Activated T-cell treated with anti-CD3 and anti-CD28 coated beads, Interleukin-2, amount 50 U/mL, for 48 hours (primary cell): ENCODE measurements at places on chromosomes 5 and 9.

DNA sequence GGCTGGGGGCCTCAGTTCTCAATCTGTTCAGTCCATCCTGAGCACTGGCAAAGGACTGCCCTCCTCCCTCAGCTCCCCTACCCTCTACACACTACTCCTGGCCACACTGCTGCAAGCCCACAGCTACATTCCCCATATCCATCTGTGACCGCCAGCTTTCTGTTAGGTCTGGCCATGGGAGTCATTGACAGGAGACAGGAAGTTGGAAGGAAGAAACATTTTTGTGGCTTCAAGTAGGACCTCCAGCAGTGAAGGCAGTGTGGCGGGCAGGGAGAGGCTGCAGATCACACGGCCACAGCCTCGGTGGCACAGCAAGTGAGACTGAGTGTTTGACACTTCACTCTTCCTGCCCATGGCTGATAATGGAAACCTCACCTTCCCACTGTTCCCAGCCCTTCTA lies 55.9 kb downstream of the SECISBP2 start:
- DNase-seq: no peak

GRCh38 chr9:127159949-127160610 lies 37.6 kb upstream of the ANGPTL2 start:
- peak; percentile 10 for DNase-seq

- DNase-seq: no peak
These were observed 3.5 kb upstream of the LOX start for GRCh38 chr5:122081541-122081940.

- peak; percentile 83 for DNase-seq
These were observed at the start of gene GADD45G for GRCh38 chr9:89604729-89605464. Gene GADD45G, plus strand, starts transcription at chr9:89605012. Its CDS starts 110 bp downstream, at chr9:89605122.

DNA sequence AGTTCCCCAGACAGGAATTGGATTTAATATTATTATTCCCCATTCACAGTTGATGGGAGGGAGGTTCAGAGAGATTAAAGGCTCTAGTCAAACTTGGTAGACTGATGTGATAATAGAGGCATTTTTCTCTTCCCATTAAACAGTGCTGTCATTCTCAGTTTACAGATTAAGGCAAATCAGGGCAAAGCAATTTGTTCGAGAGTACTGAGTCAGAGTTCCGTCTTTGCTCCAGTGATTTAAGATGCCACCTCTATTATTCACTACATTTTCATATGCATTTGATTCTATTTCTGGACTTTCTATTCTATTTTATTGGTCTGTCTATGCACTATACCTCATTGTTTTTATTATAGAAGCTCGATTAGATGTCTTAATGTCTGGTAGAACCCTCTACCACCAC lies 201.0 kb upstream of the RAI14 start:
- no peak for DNase-seq

DNA sequence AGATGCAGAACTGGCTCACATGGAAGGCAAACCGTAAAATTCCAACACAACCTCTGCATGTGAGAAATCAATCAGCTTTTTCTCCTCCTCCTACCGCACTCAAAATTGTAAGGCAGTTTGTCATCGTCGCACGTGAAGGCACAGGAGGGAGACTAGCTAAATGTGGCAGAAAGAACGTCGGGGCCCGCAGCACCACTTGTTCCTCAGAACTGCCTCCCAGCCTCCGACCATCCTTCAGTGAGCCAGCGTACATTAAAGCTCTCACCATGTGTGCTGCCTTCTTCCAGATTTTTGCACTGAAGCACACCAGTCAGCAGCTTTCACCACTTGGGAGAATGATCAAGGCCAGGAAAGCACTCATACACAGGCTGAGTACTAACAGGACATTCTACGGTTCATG lies 105.9 kb downstream of the RFX3 start:
- DNase-seq: no peak

DNA sequence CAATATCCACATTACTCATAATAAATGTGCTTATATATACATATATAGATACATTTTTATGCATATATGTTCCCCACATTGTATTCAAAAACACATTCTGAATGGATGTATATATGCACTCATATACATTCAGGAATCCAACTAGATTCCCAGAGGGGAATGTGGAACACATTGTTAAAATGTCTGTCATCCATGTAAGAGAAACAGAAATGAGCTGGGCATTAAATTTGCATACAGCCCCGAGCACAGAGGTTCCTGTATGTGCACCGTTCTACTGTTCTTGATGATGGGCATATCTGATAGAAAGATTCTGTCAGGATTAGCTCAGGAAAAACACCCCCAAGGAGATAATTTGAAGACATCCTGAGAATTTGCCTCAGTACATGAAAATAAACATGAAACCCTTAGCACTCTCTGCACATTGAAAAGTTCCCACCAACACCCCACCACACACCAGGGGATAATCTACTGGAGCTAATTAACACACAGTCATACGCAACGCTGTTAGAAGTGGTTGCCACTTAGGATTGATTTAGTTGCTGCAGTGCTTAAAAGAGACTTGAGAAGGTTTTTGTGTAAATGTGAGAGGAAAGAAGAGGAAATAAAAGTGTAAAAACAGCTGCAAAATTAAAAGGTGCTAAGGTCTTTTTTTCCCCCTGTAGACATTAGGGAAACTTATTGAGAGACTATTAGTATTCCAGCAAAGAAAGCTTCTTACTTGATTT lies 223.3 kb downstream of the SLF1 start:
- no peak for DNase-seq

- no peak for DNase-seq
These were observed 466.7 kb downstream of the NFIB start for GRCh38 chr9:13847270-13847669.

- DNase-seq: no peak
These were observed at the start of gene PALM2AKAP2 for GRCh38 chr9:109779711-109780452. Gene PALM2AKAP2, plus strand, starts transcription at chr9:109780198. Its CDS starts 291 bp downstream, at chr9:109780489.

GRCh38 chr5:40442346-40442745 lies 237.4 kb upstream of the PTGER4 start:
- DNase-seq: no peak

GRCh38 chr9:130833031-130833990 lies 1.7 kb upstream of the ABL1 start:
- no peak for DNase-seq

GRCh38 chr5:161009194-161009593 lies 157.2 kb upstream of the ATP10B start:
- DNase-seq: no peak

DNA sequence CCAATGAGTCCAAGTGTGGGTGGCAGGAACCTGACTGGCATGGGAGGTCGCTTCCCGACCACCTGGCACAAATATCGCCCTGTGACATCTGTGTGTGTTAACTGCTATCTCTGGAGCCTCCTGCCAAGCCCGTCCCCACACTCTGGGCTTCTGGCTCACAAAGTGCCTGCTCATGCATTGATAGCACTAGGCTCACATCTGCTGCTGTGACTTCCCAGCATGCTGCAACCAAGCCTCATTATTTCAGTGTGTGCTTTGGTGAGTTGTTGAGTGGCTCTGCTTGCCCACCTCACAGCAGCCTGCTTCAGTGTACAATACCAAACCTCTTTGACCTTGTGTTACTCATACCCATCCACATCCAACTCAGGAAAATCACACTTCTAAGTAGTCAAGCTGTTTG lies 139.8 kb downstream of the APBA1 start:
- DNase-seq: no peak

GRCh38 chr5:32074401-32074800 lies 99.7 kb downstream of the GOLPH3 start:
- no peak for DNase-seq

GRCh38 chr9:95595721-95596295 lies 79.0 kb upstream of the PTCH1 start:
- no peak for DNase-seq
